SK-N-DZ (cell line): ENCODE measurements at places on chromosomes 2 and 18.

- no peak for DNase-seq
These were observed 143.2 kb downstream of the EPHA4 start for GRCh38 chr2:221428896-221429295.

DNA sequence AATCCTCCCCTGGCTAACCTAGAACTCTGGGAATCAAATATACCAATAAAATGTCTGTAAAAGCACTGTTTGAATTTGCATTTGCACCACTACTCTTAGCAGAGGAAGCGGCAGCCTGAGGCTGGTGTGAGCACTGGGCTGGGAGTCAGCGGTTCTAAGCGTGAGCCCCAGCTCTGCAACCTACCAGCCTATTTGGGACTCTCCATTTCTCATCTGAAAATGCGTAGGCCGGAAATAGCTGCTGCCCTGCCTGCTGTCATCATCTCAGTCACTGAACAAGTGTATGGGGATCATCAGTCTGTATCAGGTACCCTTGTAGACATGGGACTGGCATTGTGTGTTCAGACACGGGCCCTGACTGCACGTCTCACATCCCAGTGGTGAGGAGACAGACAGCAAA lies 194.3 kb downstream of the ANKRD30B start:
- no peak for DNase-seq

- peak; percentile 11 for DNase-seq
These were observed 795.6 kb downstream of the CPS1 start for GRCh38 chr2:211351987-211352386.

GRCh38 chr2:207640160-207640559 lies 15.0 kb upstream of the METTL21A start:
- DNase-seq = no peak

DNA sequence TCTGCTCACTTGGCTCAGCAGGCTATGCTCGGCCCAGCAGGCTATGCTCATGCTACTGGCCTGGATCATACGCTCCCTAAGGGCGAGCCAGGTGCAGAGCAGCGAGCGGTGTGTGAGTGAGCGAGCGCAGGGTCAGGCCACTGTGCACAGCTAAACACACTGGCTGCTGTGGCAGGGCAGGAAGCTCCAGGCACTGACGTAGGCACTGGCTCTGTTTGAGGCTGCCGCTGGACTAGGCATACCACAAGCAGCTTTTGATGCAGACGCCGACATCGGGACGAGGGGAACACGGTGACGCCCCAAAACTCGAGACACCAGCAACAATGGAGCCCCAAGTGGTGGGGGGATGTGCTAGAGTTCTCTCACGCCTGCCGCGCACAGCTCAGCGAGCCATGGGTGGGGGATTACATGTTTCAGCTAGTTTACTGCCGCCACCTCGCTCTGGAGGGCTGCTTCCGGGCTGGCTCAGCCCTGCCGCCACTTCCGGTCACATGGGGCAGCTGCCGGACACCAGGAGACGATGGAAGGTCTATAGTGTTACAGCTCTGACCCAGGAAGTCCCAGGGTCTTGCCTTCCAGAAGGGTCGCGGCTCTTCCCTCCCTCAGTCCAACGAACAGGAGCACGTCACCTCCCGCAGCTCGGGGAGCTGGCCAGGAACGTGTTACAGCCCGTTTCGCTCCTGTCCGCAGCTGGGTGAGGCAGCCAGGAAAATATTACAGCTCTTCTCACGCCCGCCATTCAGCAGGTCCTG lies 1176.9 kb upstream of the LRRTM1 start:
- DNase-seq = no peak

GRCh38 chr2:238928520-238929241 lies 80.8 kb downstream of the TWIST2 start:
- DNase-seq = no peak

DNA sequence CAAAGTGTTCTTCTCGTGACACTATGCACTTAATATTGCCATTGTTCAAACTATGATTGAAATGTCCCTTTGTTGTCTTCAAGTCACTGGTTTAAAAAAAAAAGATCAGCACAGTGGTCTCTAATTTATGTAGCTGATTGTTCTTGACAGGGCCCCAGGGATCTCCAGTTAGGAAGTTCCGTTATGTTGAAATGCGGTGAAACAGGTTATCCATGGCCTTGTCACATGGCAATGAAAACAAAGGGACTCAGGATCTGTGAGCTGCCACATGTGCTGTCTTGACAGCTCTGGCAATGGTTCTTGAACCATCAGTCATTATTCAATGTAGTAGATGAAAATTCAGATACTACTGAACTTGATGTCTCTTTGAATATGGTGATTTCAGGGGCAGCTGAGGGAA lies 147.4 kb downstream of the SETBP1 start:
- DNase-seq = no peak

GRCh38 chr2:236646441-236646840 lies 76.8 kb downstream of the ACKR3 start:
- no peak for DNase-seq

DNA sequence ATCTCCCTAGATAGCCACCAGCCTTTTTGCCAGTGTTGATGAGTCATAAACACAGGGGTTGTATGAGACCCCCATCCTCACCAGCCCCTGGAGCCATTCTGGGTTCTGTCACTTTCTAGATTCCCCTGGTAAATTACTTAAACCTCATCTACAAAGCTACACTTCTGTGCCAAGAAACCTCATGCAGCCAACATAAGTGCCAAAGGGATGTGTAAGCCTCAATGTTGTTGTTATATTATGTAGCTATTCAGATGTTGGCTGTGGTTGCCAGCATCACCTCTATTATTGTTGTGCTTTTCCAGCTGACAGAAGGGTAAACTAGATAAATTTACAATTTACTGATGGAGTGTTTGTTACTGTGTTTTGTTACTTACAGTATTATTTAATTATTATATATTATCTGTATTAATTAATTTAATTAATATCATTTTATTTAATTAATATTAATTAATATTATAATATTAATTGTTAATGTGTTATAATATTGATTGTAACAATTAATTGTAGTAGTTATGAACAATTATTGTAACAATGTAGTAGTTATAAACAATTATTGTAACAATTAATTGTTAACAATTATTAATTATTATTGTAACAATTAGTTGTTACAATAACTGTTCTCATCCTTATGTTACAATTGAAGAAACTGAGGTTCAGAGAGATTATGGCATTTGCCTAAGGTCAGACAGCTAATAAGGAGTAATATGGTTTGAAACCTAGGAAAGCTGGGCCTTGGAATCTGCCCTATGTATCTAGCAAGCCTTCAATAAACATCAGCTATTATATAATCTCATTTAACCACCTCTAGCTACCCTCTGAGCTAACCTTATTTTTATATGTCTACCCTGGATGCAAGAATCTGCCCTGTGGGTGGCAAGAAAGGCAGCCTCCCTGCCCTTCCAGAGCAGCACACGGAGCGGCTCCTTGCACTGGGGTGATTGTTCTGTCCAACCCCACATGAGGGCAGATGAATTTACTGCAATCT lies 36.1 kb downstream of the PSTPIP2 start:
- no peak for DNase-seq

GRCh38 chr2:163729636-163730273 lies 6.1 kb downstream of the FIGN start:
- no peak for DNase-seq

DNA sequence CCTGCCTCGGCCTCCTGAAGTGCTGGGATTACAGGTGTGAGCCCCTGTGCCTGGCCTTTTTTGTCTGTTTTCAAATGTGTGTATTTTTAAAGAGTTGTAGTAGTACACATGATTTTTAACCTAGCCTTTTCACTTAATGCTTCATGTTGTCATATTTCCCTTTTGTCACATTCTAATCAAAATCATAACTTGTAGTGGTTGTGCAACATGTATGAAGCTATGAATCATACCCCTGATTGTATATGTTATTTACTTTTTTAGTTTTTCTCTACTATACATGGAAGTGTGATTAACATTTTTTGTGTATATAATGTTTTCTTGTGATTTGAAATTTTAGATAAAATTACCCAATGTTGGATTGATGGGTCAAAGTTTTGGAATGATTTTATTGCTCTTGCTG lies 8.5 kb downstream of the GEN1 start:
- no peak for DNase-seq

DNA sequence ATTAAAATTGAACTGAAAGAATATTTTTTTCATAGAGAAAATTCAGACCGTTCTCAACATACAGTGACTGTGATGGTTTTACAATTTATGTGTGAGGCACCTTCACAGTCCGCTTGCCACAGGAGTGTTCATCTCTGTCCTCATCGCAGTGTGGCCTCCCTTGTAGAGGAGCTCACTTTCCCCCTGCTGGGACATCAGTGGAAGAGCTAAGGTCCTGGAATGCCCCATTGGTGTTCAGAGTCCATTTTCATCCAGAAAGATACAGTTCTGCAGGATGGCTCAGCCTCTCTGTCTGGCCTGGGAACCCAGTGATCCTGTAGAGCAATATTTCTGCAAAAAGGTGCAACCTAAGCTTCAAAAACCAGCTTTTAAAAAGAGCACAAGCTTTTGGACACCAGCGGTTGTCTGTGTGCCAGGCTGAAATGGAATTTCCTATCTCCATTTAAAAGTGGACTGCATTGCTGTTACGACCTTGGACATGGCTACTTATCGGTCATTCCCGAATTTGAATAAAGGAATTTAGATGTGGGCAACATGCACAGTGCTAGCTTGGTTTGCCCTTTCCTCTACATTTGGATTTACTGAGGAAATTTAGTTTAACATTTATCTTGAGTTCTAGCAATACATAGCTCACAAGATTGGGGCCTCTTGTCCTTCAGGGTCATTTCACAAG lies 26.7 kb upstream of the FAM237A start:
- DNase-seq = no peak

DNA sequence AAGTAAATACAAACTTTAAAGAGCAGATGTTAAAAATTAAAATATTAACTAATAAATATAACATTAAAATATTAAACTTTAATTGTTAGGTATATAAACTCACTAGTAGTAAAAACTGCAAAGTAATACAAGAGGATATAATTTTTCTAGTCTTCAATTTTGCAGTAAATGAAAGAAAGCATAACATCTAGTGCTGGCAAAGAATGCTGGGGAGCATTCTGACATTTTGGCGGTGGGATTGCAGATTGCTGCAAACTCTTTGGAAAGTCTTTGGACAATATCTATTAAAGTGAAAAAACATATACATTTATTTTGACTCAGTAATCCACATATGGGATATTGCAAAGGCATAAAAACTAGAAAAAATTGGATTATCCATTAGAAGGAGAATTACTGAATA lies 175.0 kb downstream of the GCA start:
- DNase-seq = no peak

- no peak for DNase-seq
These were observed 69.3 kb downstream of the FARP2 start for GRCh38 chr2:241425368-241425767.

DNA sequence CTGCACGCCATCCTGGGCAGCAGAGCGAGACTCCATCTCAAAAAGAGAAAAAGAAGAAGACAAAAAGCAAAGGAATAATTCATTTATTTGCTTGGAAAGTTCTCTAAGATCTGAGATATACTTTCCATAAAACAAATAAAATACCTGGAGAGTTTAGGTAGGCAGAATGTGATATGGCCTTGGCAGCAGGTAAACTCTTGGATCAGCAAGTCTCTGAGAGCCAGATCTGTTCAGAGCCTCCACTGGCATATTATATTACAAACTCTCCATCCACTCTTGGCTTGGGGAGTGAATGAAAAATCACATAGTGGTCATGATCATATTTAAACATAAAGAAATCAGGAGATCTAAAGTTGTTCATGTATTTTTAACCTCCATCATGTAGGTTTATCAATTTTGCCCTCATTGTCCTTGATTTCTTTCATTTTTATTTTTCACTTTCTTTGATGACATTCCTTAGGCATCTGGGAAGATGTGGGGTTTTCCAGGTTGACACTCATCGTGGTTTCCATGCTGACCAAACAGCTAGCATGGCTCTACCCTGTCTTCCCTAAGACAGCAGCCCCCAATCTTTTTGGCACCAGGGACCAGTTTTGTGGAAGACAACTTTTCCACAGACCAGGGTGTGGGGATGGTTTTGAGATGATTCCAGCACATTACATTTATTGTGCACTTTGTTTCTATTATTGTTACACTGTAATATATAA lies 10.2 kb downstream of the LRRFIP1 start:
- no peak for DNase-seq

DNA sequence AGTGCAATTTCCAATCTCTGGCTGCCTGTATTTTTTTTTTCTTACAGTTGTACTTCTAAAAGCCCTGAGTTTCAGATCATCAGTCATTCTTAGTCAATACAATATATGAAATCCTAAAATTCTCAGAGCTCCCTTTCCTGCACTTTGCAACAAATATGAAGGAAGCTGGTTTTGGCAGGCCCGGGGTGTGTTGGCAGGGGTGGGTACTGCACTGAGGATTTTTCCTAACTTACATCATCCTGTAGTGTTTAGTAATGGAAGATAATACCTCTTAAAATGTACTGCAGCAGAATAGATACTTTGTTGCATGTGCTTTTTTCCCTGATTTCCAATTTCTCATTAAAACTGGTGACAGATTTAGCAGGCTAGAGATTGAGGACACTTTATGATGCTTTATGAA lies 374.6 kb downstream of the PTH2R start:
- DNase-seq = no peak

DNA sequence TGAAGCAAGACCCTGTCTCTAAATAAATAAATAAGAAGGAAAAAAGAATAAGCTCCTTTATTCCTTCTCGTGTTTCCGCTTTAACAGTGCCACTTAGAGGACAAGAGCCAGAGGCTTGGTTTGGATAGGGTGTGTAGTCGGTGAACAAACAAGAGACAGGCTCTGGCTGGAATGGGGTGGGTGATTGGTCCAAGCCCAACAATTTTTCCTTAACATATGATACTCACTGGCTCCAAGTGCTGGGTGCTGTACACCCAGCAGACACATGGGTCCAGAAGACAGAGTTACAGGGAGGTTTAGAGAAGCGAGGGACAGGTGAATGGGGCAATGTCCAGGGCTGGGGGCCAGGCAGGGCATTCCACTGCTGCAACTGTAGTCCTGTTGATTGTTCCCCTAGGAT lies 77.8 kb downstream of the NCAPH start:
- no peak for DNase-seq

DNA sequence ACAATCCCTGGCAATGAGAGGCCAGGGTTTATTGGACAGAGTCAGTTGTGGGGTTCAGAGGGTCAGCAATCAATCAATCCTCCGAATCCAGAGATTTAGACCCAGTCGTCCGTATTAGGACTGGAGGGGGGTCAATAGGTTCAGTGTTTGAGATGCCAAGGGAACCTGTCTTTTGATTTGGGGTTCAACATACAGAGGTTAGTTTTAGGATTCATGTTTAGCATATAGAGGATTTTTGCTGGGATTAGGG lies 292 bp downstream of the GMPPA start:
- no peak for DNase-seq

DNA sequence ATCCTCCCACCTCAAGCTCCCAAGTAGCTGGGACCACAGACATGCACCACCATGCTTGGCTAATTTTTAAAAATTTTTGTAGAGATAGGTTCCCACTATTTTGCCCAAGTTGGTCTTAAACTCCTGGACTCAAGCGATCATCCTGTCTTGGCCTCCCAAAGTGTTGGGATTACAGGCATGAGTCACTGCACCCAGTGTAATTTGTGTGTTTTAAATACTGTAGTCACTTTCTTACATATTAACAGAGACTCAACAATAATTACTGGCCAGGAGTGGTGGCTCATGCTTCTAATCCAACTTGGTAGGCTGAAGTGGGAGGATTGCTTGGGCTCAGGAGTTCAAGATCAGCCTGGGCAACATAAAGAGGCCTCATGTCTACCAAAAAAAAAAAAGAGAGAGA lies 293.0 kb downstream of the RDH14 start:
- no peak for DNase-seq

- DNase-seq = no peak
These were observed 236.5 kb downstream of the BCL2 start for GRCh38 chr18:63083020-63083531.
